ENCODE measurements at places on chromosomes 4 and X. TPM values are rescaled to one million over a fixed set of nuclear protein-coding genes. Genes with fewer than 3 reads are reported as not detected.

Gene CTAG1B
- total RNA-seq, result not detected

Gene FRAS1
- total RNA-seq, result 2.0 TPM

Gene XG
- total RNA-seq, result 29.6 TPM

DNA sequence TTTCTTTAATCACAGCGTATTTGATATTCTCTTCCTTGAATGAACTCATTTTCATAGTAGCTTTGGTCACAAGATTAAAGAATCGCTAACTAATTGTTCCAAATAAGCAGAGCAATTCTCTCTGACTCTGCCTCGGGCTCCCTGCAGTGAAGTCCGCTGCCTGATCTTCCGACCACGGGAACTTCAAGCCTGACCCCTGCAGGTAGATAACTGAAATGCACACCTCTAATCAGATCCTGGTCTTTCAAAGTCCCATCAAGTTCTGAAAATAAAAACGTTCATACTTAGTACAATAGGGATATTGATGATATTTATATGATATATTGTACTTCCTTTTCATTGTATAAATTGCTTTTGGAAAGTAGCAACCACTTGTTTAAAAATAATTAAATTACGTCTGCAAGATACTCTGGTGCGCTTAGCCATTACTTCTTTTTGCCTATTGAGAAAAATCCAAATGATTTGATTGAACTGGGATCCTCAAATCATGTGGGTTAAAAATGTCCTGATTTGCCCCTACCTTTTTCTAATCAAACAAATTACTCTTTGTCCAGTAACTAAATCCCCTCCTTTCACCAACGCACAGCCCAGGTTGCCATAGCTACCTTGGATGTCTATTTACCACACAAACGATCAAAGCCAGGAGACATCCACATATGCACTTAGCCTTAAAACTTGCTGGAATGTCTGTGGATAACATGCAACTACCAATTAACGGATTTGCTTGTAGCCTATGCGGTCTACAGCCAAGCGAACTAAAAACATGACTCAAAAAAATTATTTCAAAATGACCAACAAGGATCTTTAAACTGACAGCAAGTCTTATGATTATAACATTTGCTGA, 4.2 kb downstream of the MID1 start:
- peak overlapping the region; percentile 46 for H3K4me3 ChIP-seq
- no peak overlapping the region for H3K27ac ChIP-seq
- DNase-seq, result no peak
- H3K36me3 ChIP-seq, result no peaks in the 10 kb centered on the region

DNA sequence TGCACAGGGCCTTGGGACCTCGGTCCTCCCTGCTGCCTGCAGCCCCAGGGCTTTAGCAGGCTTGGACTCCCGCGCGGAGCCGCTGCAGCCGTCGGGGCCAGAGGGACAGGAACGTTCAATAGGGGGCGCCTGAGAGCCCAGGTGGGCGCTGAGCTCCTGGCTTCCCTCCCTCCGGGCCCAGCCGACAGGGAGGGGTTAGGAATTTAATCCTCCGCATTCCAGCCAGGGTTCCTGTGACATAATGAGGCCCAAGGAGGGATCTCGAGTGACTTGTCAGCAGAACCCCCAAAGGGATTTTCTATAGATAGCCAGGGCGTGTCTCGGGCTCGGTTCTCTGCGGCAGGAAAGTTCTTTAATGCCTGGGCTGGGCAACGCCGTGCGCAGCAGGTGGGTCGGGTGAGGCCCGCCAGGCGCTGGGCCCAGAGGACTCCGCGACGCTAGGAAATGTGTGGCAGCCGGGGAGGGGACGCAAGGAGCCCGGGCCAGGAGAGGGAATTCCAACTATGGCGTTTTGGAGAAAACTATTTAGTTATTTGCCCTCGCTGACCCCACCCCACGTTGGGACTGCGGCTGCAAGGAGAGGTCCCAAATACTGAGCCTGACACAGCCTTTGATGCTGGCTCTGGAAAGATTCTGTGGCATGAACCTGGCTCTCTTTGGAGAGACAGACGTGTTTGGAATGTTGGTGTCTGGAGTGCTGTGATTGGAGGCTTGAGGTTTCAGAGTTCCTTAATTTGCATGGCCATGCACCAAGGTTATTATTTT, 285.2 kb upstream of the GATB start:
- no peak for DNase-seq
- H3K27ac ChIP-seq, result peak overlapping the region; percentile 9
- peaks cover 11% of the 10 kb centered on the region for H3K4me1 ChIP-seq
- peak overlapping the region; percentile 57 for H3K4me3 ChIP-seq
- H3K27me3 ChIP-seq, result no peaks in the 10 kb centered on the region

DNA sequence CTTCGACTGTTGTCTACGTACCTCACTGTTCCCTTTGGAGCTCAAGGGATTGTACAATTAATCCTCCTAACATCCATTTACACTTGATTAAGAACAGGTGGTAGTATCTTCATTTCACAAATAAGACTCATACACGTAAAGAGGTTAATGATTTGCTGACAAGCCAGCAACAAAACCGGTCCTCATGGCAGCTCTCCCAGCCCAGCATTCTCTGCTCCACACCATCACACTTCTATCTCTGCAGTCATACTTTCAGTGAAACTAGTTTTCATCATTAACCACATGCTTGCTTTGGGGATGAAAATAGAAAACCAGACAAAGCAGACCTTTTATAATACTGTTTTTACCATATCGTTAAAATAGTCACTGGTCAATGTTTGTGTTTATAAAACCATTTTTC, 28.7 kb upstream of the CASK start:
- H3K4me1 ChIP-seq, result no peaks in the 10 kb centered on the region
- no peak for DNase-seq
- no peak overlapping the region for H3K4me3 ChIP-seq
- no peaks in the 10 kb centered on the region for H3K36me3 ChIP-seq
- no peak overlapping the region for H3K27ac ChIP-seq

GRCh38 chr4:107835406-107835805, 10.7 kb downstream of the SGMS2 start:
- no peak overlapping the region for H3K27ac ChIP-seq
- H3K36me3 ChIP-seq, result no peaks in the 10 kb centered on the region

DNA sequence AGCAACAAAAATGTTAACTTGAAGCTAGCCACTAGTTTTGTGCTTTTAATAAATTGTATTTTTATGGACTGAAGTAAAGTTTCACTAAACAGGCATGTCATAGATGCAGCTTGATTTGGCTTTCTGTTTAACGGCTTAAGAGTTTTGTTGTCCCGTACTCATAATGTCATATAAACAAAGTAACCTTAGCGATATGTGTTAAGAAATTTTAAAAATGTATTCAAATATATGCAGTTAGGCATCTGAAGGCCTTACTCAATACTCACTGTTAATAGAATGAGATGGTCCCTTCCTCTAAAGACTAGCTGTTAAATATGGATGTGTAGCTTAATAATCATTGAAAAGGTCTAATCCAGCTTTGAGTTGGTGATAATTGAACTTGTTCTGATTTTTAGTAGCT, 1.0 kb upstream of the SCLT1 start:
- no peaks in the 10 kb centered on the region for H3K36me3 ChIP-seq
- peak overlapping the region; percentile 79 for H3K4me3 ChIP-seq
- peaks cover 32% of the 10 kb centered on the region for H3K4me1 ChIP-seq
- no peaks in the 10 kb centered on the region for H3K27me3 ChIP-seq

DNA sequence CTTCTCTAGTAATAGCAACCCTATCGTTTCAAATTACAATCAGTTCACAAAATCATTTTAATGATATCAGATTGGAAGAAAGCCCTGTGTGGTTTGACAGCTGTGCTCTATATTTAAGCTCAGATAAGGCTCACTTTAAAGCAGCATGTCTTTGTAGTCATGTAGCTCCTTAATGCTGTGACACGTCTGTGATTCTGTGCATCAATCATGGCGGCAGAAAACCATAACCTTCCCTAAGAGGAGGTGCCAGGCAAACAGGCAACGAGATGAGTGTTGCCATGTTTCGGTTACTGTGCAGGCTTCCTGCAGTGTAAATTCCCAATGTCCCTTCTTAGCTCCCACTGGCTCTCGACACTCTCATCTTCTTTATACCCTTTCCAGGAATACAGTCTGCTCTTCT, 212.7 kb downstream of the GRID2 start:
- no peak for DNase-seq
- no peaks in the 10 kb centered on the region for H3K27me3 ChIP-seq
- no peak overlapping the region for H3K27ac ChIP-seq

GRCh38 chr4:72489267-72489666, 79.8 kb downstream of the ADAMTS3 start:
- H3K4me1 ChIP-seq, result no peaks in the 10 kb centered on the region
- H3K36me3 ChIP-seq, result no peaks in the 10 kb centered on the region

DNA sequence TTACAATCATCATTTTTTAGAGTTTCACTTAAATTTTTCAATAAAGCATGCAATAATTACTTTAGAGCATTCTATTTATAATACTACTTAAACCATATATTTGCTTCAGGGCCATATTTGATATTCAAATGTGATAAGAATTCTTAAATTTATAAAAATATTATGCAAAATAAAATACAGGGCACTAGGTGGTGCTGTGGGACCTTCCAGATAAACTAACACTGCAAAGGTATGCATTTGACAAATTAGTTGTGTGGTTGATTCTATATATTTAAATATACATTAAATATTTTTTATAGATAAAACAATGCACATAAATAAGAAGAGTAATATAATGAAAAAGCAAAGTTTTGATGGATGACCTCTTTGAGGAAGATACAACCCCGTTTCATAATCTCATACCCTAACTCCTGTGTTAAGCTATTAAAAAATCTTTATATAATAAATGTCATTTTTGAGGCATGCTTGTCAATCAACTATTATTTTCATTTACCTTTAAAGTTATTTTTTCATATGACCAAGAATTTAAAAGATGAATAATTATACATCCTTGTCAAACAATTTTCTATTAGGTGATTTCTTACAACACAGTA, 128.4 kb downstream of the REELD1 start:
- H3K4me3 ChIP-seq, result no peak overlapping the region
- no peaks in the 10 kb centered on the region for H3K36me3 ChIP-seq
- no peaks in the 10 kb centered on the region for H3K27me3 ChIP-seq
- DNase-seq, result no peak

- peak overlapping the region; percentile 80 for H3K4me3 ChIP-seq
- H3K4me1 ChIP-seq, result no peaks in the 10 kb centered on the region
- no peaks in the 10 kb centered on the region for H3K27me3 ChIP-seq
- DNase-seq, result no peak
- H3K36me3 ChIP-seq, result no peaks in the 10 kb centered on the region
- H3K27ac ChIP-seq, result peak overlapping the region; percentile 66
Observed at GRCh38 chr4:133147921-133148689, 989 bp upstream of the PCDH10 start.

- no peaks in the 10 kb centered on the region for H3K27me3 ChIP-seq
- no peaks in the 10 kb centered on the region for H3K36me3 ChIP-seq
- H3K4me3 ChIP-seq, result no peak overlapping the region
- no peak overlapping the region for H3K27ac ChIP-seq
- H3K4me1 ChIP-seq, result no peaks in the 10 kb centered on the region
- no peak for DNase-seq
Observed at GRCh38 chr4:140113653-140114052, 40.3 kb downstream of the MAML3 start.

- H3K4me3 ChIP-seq, result no peak overlapping the region
- no peaks in the 10 kb centered on the region for H3K27me3 ChIP-seq
- H3K36me3 ChIP-seq, result no peaks in the 10 kb centered on the region
- no peaks in the 10 kb centered on the region for H3K4me1 ChIP-seq
Observed at GRCh38 chr4:104677116-104677515, 182.4 kb upstream of the CXXC4 start.

GRCh38 chr4:25861280-25861950, 1.4 kb downstream of the SEL1L3 start:
- no peak overlapping the region for H3K27ac ChIP-seq
- no peaks in the 10 kb centered on the region for H3K27me3 ChIP-seq
- DNase-seq, result no peak
- peaks cover 7% of the 10 kb centered on the region for H3K4me1 ChIP-seq
- H3K36me3 ChIP-seq, result no peaks in the 10 kb centered on the region

DNA sequence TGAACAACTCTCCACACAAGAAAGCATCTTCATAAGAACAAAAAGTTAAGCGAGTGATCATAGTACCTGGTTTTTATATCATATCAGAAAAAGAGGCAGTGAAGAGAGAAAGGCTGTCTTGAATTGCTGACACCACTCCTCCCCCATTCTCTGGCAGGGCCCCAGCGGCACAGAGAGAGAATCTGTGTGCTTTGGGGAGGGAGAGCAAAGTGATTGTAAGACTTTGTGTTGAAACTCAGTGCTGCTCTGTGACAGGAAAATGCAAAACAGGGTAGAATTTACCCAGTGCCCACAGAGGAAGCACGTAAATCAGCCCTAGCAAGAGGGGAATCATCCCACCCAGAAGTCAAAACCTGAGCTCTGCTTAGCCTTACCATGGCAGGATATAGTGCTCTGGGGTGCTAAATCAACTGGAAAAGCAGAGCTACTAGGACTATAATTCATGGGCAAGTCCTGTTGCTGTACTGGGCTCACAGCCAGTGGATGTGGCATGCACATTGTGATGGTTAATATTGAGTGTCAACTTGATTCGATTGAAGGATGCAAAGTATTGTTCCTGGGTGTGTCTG, 174.6 kb downstream of the PRR32 start:
- H3K4me3 ChIP-seq, result no peak overlapping the region
- no peak for DNase-seq
- no peaks in the 10 kb centered on the region for H3K27me3 ChIP-seq

DNA sequence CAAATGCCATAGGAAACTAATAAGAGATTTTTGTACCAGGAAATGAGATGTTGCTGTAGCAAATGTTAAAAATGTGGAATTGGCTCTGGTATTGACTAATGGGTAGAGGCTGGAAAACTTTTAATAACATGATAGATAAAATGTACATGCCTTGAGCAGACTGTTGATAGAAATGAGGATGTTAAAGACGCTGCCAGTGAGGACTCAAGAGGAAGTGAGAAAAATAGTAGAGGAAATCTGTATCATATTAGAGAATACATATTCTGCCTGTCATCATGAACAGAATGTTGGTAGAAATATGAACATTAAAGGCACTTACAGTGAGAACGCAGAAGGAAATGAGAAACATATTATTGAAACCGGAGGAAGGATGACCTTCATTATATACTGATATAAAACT, 577.2 kb upstream of the HTR2C start:
- no peak overlapping the region for H3K27ac ChIP-seq
- H3K27me3 ChIP-seq, result no peaks in the 10 kb centered on the region
- no peak for DNase-seq
- H3K4me1 ChIP-seq, result no peaks in the 10 kb centered on the region
- H3K4me3 ChIP-seq, result no peak overlapping the region

DNA sequence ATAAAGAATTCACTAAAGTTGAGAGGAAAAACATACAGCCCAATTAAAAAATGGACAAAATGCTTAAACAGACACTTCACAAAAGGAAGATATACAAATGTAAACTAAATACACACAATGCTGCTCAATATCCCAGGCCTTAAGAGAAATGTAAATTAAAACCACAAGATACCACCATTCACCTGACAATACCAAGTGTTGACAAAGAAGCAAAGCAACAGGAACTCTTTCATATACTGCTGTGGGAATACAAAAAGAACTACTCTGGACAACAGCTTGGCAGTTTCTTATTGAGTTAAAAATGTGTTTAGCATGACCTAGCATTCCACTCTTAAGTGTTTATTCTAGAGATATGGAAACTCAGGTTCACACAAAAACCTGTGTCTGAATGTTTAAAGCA, 71.3 kb downstream of the ABCB7 start:
- H3K27ac ChIP-seq, result no peak overlapping the region
- no peaks in the 10 kb centered on the region for H3K36me3 ChIP-seq
- DNase-seq, result no peak
- H3K4me3 ChIP-seq, result no peak overlapping the region
- H3K4me1 ChIP-seq, result no peaks in the 10 kb centered on the region

- no peak overlapping the region for H3K27ac ChIP-seq
- no peaks in the 10 kb centered on the region for H3K27me3 ChIP-seq
- no peak overlapping the region for H3K4me3 ChIP-seq
- H3K4me1 ChIP-seq, result no peaks in the 10 kb centered on the region
- no peaks in the 10 kb centered on the region for H3K36me3 ChIP-seq
Observed at GRCh38 chrX:128759745-128760144, 707.5 kb upstream of the ACTRT1 start.

Data from thoracic aorta (tissue), 2 donors.